ENCODE measurements at places on chromosomes 5 and 9.

- DNase-seq, result no peak
These were observed 19.1 kb upstream of the KCNMB1 start for GRCh38 chr5:170408226-170408625.

DNA sequence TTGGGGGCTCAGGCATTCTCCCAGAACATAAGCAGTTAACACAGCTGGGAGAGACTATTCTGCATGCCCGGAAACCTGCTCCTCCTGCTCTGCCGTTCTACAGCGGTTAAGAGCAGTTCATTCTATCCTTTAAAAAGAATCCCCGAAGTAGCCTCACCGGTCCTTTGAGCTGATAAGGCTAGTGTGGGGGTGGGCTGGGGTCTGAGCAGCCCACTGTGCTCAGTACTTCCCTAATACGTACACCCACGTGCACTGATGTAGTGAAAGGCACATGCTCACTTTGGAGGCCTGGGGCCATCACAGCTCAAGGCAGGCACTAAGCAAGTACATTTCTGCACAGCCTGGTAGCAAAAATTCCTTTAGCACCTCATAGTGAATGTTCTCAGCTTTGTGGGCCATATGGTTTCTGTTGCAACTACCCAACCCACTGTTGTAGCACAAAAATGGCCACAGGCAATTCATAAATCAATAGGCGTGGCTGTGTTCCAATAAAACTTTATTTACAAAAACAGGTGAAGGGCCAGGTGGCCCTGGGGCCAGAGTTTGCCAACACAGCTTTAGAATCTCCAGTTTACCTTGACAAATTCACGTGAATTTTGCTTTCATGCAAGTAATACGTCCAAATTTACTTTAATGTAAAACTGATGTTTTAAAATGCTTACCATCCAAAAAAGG is 136.4 kb downstream of the ZNF354C start:
- no peak for DNase-seq

DNA sequence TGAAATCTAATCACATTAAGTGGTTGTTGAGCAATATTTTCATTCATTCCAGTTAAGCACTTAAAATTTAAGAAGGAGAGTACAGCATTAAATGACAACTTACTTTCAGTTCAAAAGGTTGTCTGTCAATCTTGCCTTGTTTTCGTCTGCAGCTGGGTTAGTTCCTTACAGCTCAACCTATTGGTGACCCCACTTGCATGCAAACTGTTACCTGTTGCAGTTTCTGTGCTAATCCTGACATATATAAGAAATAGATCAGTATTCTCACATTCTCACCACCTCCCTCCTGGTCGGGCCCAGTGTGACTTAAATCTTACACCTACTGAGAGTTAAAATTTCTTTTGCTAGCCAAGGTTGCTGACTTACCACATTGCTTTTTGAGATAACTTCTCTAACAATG is 191.8 kb upstream of the SMC2 start:
- no peak for DNase-seq

- DNase-seq, result no peak
These were observed 173.5 kb upstream of the FBXL7 start for GRCh38 chr5:15326471-15326870.

- no peak for DNase-seq
These were observed 13.1 kb upstream of the DCAF12 start for GRCh38 chr9:34139477-34140146.

DNA sequence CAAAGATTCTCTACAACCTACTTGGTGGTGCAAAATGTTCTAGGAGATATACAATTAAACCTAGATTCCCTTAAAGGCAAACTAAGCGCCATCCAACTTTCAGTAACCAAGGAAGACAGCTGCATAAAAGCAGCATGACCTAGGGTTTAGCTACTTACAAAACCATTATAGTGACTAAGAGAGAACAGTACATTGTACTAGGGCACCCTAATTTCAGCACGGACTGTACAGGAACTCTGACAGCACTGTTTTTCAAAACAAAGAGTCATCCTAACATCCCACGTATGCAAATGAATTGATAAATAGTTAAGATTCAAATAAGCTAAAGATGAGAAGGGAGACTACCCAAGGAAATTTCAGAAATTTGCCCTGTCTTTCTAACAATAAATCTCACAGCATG is 30.0 kb downstream of the STRBP start:
- no peak for DNase-seq

GRCh38 chr9:79574781-79575180 is 3.0 kb downstream of the TLE4 start:
- no peak for DNase-seq

DNA sequence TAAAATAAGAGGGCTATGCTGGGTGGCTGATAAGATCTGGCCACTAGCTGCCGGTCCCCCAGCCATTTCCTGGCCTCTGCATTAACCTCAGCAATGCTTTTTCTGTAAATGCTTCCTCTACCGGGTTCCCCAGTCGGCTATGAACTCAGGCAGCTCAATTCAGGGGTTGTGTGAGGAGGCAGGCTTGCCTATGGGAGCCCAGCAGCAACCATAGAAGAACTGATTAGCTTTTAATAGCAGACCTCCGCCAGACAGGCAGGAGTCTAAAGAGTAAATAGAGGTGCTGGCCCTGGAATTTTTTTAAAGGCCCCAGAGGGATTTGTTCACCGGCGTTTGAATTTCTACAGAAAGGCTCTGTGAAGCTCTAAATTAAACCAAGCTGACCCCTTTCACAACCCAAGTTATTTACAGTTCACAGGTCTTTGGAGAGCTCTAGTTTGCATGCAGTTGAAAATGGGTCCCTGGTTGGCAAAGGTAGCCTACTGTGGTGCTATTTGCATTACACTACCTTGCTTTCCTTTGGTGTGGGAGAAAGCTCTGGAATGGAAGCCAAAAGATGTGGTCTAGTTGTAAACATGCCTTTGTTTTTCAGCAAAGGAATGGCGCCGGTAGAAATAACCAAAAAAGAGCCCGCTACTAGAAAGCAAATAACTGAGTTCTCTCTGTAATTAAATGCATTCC is 289.7 kb upstream of the SEMA6A start:
- no peak for DNase-seq

DNA sequence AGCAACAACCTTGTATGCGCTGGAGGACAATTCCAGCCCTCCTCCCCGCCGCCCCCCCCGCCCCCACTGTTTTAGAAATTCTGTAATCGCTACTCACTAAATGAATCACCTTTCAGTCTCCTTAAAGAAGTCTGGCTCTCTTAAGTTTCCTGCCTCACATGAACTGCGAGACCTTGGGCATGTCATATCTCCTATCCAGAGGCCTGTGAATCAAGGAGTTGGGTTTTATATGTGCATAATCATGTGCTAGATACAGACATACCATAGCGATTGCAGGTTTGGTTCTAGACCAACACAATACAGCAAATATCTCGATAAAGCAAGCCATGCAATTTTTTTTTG is 337 bp upstream of the DMAC1 start:
- DNase-seq, result no peak

- no peak for DNase-seq
These were observed 373.1 kb upstream of the SMC2 start for GRCh38 chr9:103721056-103721455.

- no peak for DNase-seq
These were observed 86.7 kb upstream of the ICE1 start for GRCh38 chr5:5335700-5336264.

GRCh38 chr9:89362647-89363310 is 44.5 kb downstream of the SECISBP2 start:
- DNase-seq, result no peak

DNA sequence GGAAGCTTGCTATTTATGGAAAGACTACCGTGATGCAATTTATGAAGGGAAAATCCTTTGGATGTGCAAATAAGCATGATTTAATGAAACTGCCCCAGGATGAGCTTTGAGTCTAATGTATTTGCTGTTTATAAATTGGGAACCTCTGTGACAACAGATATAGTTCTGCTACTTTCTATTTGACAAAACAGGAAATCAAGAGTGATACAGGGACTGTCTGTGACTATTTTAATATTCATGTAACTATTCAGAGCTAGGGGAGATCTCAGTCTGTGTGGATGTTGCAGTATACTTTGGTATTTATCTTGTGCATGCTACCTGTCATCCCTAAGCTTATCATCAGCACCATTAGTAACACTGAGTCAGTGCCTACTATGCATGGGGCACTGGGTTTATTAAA is 132.1 kb downstream of the PDZD2 start:
- DNase-seq, result no peak

GRCh38 chr5:132460846-132461568 is 29.6 kb downstream of the IRF1 start:
- no peak for DNase-seq

GRCh38 chr5:88877826-88878225 is 5.2 kb downstream of the MEF2C start:
- no peak for DNase-seq

- no peak for DNase-seq
These were observed 21.5 kb upstream of the PLEKHG4B start for GRCh38 chr5:70440-70839.

DNA sequence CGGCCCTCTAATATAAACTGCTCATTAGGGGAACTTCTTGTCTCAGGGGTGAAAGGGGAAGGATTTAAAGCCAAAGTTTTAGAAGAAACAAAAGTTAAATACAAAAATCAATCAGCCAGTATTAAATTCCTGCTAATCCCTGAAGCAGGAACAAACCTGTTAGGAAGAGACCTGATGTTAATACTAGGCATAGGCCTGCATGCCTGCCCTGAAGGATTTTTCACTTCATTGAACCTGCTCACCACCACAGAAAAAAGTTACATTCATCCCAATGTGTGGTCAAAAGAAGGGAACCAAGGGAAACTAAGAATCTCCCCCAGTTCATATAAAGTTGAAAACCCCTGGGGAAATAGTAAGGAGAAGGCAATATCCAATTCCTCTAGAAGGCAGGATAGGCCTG is 9.4 kb upstream of the RNF180 start:
- no peak for DNase-seq

- DNase-seq, result peak; percentile 33
These were observed at the start of gene GABRB2 for GRCh38 chr5:161546470-161547301. Gene GABRB2, minus strand, starts transcription at chr5:161546725. Its CDS starts 82 bp downstream, at chr5:161546643.

GRCh38 chr9:109256336-109256735 is 64.5 kb downstream of the EPB41L4B start:
- no peak for DNase-seq

DNA sequence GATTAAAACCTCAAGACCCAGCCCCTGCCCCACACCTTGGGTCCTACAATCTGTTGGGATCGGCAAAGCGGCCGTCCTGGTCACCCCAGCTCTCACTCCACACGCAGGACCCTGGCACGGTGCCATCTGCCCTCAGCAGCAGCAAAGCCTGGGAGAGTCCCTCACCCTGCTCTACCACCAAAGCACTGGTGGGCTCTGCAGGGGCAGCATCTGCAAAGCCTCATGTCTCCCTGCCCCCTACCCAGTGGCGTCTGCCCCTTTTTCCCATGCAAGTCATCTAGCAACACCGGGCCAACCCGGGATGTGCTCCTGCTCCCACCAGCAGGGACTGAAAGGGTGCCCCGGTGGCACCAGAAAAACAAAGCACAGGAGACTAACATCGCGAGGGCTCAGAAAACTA is 19.6 kb upstream of the CNOT6 start:
- DNase-seq, result no peak

DNA sequence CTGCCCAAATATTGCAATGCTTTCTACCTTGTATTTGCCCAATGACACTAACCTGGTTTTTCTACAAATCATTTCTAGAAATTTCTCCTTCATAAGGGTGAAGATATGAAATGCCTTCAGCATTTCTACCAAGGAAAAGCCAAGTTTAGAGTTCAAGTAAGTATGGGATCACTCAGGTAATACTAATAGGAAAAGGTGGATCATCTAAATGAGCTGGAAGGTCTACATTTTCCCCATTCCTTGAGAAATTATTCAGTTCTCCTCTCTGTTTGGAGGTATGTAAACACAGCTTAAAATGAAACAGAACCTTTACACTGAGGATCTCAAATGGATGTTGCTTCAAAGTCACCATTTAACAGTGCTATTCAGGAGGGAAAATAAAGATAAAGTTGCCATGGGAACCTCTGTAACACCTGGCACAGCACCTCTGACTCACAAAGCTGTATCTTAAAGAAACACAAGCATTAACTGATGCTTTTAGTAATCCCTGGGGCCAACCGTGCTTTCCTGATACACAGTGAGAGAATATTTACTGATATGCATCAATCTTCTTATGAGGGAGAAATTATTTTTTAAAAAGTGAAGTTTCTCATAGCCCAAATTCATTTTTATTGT is 161.3 kb downstream of the DRD1 start:
- DNase-seq, result no peak

DNA sequence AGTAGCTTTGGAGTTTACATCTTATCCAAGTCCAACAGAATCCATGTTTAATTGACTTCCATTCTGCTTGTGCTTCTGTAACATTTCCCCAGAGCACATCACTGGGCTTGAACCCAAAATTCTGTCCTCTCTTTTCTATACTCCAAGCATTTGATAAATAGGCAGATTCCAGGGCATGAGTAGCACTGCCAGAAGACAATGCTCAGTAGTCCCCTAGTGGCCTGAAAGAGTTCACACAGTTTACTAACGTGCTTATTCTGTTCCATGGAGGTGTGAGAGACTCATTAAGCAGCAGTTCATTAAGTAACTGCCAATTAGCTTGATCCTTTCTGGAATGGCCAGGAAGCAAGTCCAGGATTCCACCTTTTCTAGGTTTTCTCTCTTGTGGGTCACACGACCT is 9.4 kb upstream of the GABRA6 start:
- no peak for DNase-seq

GRCh38 chr9:85892401-85892800 is 48.5 kb upstream of the NAA35 start:
- no peak for DNase-seq

DNA sequence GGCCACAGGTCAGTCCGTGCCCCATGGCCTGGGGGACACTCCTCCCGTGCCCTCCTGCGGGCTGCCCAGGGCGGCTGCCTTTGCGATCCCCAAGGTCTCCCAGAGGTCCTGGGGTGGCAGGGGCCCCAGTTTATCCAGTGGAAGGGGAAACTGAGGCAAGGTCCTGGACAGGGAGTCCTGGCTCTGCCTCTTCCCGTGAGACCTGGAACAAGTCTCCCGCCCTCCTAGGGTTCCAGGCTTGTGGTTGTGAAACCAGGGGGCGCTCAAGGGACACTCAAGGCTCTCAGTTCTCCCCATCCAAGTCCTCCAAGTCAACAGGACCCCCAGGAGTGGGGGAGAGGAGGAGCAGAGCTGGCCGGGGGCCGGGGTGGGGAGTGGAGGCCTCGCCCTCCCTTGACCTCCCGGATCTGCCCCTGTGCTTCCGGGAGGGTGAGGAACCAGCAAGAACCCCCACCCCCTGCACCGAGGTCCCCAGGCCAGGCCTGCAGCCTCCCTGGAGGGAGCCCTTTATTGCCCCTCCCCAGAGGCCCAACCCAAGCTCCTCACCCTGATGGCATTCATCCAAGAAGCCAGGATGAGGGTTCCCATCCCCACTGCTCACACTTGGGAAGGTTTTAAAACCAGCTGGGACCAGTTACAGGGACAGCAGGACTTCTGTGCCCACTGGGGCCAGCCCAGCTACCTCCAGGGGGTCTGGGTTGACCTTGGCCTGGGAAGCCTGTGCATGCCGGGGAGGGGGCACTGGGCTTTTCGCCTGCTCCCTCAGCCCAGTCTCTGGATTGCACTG is 24.7 kb upstream of the TMEM250 start:
- DNase-seq, result no peak

DNA sequence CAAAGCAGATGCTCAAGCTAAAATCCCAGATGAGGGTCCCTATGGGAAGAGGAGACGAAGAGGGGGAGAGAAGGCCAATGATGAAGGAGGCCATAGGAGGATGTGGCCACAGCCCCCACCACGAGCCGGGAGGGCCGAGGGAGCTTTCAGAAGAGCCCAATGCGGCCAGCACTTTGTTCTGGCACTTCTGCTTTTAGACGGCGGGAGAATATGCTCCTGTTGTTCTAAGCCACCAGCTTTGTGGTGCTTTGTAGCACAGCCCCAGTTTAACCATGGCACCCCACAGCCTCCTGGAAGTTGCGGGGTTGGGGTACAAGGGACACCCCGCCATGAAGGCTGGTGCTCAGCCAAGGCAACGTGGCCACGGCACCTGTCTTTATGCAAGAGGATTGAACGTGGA is 33.4 kb downstream of the LPCAT1 start:
- no peak for DNase-seq

Measured in activated CD4-positive, alpha-beta T cell treated with anti-CD3 and anti-CD28 coated beads, Interleukin-2, amount 50 U/mL, for 48 hours (primary cell).